ENCODE measurements at places on chromosomes 13 and 19.

DNA sequence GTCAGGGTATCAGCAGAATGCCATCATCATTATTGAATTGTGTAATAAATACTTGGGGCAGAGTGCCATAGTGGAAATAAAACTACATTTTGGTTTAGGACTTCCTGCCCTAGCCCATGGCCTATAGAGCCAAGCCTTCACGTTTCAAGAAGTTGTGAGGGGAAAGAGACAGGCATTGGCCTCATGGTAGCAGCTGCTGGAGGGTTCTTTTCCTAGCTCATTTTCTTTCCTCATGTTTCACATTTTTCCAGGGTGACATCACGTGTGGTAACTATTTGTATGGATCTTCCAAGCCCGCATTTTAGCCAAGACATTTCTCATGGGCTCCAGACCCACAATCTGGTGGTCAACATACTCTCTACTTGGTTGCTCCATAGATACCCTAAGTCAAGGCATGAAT lies 80.4 kb downstream of the LRCH1 start:
- no peak for DNase-seq

GRCh38 chr13:102852556-102852955 lies 6.7 kb downstream of the ERCC5 start:
- DNase-seq, result no peak

DNA sequence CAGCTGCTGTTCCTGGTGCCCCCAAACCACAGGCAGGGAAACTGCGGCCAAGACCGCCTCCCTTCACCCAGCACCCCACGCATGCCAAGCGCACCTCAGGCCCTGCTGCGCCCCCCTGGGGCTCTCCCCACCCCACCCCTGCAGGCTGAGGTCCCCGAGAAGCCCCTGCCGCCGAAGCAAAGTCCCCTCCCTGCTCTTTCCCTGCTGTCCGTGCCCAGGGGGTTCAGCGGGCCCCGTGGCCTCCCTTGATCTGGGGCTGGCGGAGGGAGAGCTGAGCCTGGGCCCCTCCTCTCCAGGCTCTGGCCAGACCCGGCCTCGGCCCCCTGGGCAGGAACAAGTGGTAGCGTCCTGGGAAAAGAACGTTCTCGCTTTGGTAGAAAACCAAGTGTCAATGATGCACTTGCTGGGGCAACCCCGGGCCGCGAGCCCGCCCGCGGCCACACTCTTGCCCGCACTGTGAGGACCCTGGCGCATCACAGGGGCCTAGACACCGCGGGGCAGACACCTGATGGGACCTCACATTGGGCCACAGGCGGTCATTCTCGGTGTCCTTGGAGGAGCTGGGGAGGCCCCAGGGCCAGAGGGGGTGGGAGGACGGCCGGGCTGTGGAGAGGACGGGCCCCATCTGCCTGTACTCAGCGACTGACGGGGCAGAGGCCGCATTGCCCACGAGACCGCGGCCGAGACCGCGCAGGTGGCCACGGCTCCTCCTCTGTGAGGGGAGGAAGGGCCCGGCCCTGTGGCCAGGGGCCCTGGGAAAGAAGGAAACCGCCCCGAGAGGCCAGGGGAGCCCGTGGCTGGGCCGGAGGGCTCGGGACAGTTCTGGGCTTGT lies 29.0 kb downstream of the GPX4 start:
- no peak for DNase-seq

DNA sequence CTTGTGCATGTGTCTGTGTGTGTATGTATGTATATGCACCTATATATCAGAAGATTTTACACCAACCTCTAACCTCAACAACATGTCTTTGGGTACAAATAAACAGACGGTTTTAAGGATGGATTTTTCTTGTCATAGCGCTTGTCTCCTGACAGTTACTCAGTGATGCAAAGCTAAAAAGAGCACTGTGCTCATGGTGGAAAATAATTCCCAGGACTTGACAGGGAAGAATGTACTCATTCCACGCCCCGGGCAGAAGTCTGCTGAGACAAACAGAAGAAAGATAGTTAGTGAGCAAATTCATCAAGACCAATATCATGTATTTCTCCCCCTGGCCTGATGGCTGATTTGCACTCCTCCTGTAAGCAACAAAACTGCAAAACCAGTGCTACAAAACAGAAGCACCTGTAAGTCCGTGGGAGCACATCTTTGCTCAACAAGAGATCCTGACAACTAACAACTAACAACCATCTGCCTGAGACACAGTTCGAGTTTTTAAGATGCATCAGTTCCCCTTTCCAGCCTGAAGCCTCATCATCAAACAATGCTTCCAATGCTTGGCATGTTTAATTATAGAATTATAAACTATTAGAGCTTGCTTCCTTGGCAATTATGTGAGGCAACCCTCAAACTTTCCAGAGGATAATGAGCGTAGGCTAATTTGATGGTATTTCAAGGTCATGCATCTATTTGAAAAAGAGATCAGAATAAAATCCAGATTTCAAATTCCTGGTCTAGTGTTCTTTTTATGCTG lies 812.7 kb upstream of the MIR17HG start:
- no peak for DNase-seq

- DNase-seq, result no peak
Observed at GRCh38 chr19:14012378-14012915, 6.3 kb upstream of the RFX1 start.

GRCh38 chr19:6210091-6210490 lies 69.7 kb downstream of the MLLT1 start:
- no peak for DNase-seq

DNA sequence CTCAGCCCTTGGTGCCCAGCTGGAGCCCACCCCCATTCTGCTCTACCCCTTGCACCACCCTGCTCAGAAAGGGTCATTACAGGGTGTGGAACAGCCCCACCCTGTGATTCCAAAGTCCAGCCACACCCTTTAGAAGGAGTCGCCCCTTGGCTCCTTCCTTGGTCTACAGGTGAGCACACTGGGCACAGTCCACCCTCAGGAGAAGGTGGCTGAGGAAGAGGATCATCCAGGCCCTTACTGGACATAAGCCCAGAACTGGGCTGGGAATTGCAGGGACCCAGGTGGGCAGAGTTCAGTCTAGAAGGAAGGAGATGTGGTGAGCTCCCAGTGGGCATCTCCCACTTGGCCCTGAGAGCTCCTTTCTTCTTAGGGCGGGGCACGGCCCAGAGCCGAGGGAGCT lies 8.6 kb downstream of the SLC46A3 start:
- DNase-seq, result no peak

DNA sequence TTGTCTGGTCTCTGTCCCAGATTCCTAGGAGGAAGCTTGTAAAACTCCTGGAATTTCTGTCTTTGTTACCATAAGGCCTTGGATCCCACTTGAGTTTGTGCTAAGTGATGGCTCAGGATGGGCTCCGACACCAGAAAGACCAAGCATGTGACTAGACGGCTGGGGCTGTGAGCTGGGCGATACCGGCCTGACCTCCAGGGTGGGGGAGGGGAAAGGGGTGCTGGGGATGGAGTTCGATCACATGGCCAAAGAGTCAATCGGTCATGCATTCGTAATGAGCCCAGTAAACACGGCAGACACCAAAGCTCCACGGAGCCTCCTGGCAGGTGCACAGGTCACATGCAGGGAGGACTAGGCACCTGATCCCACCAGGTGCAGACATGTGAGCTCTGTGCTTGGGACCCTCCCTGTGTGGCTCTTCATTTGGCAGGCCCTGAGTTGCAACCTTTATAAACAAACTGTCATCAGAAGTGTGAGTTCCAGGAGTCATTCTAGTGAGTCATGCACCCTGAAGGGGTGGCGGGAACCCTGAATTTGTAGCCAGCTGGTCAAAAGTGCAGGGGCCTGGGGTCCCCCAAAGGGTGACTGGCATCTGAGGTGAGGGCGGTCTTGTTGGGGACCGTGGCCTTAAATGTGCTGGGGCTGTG lies 27.1 kb downstream of the ELAVL1 start:
- DNase-seq, result no peak

GRCh38 chr19:27765397-27765796 lies 1447.6 kb downstream of the UQCRFS1 start:
- no peak for DNase-seq

DNA sequence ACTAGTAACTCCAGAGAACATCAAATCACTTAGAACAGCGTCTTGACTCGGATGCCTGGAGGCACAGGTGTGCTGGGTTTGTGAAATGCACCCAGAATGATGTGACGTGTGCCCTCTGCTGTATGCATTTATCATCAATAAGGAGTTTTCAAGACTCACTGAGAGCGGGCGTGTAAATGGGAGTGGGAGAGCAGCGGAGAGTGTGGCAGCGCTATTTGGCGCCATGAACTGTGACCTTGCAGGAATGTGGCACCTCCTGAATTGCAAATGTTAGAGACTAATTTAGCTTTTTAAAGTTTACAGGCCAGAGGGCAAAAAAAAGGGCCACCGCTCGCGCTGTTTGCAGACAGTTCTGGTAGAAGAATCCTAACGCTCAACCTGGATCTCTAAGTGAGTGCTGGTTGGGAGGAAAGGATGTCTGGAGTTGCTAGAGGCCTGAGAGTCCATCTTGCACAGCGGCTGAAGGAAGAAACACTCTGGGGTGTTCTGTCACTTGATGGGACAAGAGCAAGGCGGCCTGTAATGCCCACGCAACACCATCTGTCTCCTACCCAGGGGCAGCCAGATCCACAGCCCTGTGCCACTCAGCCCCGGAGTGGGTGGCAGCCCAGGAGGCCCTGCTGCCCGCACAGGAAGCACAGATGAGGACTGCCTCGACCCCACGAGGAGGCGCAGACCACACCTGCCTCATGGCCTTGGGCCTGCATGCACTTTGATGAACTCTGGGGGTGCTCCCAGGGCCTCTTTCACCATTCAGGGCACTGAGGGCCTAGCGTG lies 19.7 kb downstream of the RANBP3 start:
- no peak for DNase-seq

- no peak for DNase-seq
Observed at GRCh38 chr19:18777301-18778075, 13.6 kb downstream of the COMP start.

DNA sequence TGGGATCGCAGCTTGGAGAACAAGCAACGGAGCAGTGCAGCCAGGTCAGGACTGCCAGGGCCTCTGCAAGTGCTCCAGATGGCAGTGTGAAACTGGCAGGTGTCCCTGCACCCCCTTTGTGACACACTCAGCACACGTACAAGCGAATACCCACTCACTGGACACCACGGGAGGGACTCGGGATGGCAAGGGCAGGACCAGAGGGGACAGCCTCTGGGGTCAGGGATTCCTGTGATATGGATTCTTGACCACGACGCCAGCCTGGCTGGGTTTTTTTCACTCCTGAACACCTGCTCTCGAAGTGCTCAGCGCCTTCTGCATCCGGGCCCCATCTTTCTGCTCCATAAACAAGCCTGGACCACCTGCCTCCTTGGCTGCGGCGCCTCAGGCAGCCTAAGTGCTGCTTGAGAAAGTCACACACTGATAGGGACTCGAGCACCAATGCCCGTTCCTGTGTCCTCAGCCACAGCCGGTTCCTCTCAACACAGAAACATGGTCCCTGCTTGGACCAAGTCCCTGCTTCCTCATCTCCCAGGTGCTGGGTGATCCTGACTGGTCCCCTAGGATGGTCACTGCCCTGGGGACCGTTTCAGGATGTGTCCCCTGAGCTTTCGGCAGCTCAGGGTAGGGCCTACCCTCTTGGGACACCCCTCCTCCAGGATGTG lies 22.0 kb downstream of the ELAVL1 start:
- no peak for DNase-seq

DNA sequence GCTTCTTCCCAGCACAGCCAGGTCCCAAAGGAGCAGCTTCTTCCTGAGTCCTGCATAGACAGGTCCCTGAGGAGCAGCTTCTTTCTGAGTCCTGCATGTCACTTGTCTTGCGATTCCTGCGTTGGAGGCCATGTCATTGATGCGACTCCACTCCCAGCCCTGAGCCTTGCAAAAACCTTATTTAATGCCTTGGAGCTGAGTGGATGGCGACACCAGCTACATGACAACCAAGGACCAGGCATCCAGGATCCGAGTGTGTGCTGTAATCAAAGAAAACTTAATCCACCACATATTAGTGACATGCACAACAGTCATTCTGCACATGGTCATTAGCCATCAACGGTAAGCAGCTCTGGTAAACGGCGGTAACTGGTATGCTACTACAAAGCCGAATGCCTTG lies 315.8 kb downstream of the TEX29 start:
- no peak for DNase-seq
